ENCODE measurements at places on chromosomes 5 and 9.
A peak's percentile ranks its signal among the peaks of the same experiment; 100 is the strongest.

DNA sequence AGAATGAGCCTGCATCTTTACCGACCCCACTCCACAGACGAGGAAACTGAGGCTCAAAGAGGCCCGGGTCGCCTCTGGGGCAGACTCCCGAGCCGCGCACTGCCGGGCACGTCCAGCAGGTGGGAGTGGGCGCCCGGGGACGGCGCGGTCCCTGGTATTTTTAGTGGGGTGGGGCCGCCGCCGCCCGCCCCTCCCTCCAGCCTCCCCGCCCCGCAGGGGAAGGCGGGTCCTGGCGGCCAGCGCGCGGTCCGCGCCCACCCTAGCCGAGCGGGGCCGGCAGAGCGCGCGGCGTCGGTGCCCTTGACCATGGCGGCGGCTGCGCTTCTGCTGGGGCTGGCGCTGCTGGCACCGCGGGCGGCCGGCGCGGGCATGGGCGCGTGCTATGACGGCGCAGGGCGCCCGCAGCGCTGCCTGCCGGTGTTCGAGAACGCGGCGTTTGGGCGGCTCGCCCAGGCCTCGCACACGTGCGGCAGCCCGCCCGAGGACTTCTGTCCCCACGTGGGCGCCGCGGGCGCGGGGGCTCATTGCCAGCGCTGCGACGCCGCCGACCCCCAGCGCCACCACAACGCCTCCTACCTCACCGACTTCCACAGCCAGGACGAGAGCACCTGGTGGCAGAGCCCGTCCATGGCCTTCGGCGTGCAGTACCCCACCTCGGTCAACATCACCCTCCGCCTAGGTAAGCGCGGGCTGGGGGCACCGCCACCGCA, at the start of gene LAMC3:
Gene LAMC3 (plus strand): TSS at position 266 of the 710 bp plus-strand sequence. CDS start 41 bp downstream, at position 307.
- DNase-seq = no peak

DNA sequence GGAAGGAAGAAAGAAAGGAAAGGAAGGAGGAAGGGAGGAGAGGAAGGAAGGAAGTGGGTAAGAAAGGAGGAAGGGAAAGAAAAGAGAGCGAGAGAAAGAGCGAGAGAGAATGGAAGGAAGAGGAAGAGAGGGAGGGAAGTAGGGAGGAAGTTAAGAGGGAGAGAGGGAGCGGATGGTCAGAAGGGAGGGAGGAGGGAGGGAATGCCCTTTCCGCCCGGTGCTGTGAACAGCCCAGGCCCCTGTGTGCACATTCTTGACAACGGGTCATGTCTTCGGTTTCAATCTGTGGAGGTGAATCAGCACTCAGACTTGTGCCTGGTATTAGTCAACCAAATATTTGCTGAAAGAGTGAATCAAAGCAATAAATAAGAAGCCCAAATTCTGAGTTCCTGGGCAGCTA, 39.2 kb downstream of the PRUNE2 start:
- DNase-seq = peak; percentile 93

- no peak for DNase-seq
These were observed 67.9 kb upstream of the SPINK5 start for GRCh38 chr5:147995846-147996245.

DNA sequence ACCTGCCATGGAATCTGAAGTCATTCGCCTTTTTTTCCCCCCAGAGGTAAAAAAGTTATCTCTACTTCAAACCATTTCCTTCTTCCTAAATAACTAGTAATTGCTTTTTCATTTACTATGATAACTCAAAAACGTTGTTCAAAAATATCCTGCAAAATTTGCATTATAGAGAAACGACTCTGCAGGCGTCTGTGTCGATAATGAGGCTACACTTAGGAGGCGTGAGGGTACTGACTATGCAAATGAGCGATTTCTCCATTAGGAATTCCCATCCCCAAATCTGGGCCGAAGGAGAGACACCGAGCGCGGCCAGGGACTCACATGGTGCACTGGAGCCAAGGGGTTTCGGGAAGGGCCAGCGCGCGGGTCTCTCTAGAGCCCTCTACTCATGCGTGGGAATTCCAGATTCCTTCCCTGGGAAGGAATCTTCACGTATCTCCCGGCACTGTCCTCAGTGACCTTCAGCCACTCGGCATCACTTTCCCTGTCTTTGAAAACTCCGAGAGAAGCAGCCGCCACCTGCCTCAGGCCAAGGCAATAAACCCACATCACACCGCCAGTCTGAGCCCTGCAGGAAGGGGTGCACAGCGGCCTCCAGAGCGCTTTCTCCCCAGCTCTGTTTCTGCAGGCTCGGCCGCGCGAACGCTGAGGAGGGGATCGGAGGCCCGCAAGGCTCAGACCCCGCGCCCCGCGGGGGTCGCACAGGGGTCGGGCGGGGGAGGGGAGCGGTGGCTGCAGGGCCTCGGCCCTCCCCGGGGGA, 718 bp upstream of the DENND4C start:
- no peak for DNase-seq

- DNase-seq = no peak
These were observed 794.4 kb upstream of the ACO1 start for GRCh38 chr9:31590091-31590490.

GRCh38 chr9:116986015-116986414, 298.9 kb downstream of the TRIM32 start:
- no peak for DNase-seq

- no peak for DNase-seq
These were observed 36.2 kb upstream of the OR2S2 start for GRCh38 chr9:35993976-35994720.

GRCh38 chr9:111212874-111213273, 117.2 kb downstream of the OR2K2 start:
- no peak for DNase-seq

- peak; percentile 28 for DNase-seq
These were observed 8.4 kb downstream of the GNAQ start for GRCh38 chr9:78023003-78023741.
